A549 treated with GW870086 at 1 μM for 4 hours (cell line): ENCODE measurements at places on chromosomes 1 and 21. TPM values are rescaled to one million over a fixed set of nuclear protein-coding genes. Genes with fewer than 3 reads are reported as not detected.

Gene KRTAP11-1
- not detected in 5 replicates for total RNA-seq

Gene KIAA1614
- total RNA-seq = 0.55 to 1.5 TPM (median 0.68 TPM) in 5 replicates

Gene TTC22
- total RNA-seq = 0.08 TPM in 1 of 5 replicates, not detected in the others

Gene PATJ
- 2.8 to 4.6 TPM (median 4.0 TPM) in 5 replicates for total RNA-seq
